SJCRH30 (cell line): ENCODE measurements at places on chromosomes 11 and 22. TPM values are rescaled to one million over a fixed set of nuclear protein-coding genes. Genes with fewer than 3 reads are reported as not detected.

DNA sequence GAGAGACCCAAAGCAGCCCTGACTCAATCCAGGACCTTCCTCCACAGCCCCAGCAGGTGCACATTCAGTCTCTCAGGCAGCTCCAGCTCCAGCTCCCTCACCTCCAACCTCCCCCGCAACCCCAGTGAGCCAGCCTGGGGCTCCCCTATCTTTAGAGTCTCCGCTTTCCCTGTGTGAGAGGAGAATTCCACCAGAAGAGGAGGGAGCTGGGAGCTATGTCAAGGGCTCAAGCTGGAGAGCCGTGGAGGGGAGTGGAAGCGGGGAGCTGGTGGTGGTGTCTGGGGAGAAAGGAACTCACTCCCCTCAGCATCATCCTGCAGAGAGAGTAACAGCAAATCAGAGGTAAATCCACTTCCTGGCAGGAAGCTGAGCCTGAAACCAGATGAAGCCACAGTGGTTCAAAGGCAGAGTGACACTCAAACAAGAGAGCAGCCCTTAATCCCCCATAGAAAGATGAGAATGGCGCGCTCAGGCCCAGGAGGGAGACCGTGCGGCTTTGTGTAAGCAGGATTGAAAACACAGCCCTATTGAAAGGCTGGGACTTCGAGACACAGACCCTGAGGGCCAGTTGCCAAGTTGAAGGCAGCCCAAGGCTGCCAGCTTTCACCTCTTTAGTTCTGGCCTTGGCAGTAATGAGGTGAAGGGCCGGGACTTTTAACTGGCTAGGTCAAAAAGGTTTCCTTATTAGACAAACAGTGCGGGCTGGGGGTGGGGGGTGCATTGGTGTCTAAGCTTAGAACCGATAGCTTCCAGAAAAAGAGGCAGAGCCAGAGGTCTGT is 21.4 kb upstream of the CDON start:
- DNase-seq: peak; percentile 78

Gene BTG4
- total RNA-seq: not detected in 2 replicates

Gene HTR3B
- total RNA-seq: not detected in 2 replicates

DNA sequence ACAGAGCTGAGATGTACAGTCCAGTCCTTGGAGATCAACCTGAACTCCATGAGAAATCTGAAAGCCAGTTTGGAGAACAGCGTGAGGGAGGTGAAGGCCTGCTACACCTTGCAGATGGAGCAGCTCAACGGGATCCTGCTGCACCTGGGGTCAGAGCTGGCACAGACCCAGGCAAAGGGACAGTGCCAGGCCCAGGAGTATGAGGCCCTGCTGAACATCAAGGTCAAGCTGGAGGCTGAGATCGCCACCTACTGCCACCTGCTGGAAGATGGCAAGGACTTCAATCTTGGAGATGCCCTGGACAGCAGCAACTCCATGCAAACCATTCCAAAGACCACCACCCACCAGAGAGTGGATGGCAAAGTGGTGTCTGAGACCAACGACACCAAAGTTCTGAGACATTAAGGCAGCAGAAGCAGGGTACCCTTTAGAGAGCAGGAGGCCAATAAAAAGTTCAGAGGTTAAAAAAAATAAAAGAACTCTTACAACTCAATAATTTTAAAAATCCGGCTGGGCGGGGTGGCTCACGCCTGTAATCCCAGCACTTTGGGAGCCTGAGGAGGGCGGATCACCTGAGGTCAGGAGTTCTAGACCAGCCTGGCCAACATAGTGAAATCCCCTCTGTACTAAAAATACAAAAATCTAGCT is 69.9 kb upstream of the RTL6 start:
- DNase-seq: peak; percentile 35

- no peak for DNase-seq
Measured at GRCh38 chr22:24165673-24166072, 15.6 kb upstream of the SUSD2 start.

- DNase-seq: no peak
Measured at GRCh38 chr11:35911013-35911412, 32.8 kb upstream of the LDLRAD3 start.
